GM13977 (cell line): ENCODE measurements at places on chromosomes 16 and 17.

- no peak for DNase-seq
Measured at GRCh38 chr16:3434373-3434772, 8.9 kb downstream of the ZNF597 start.

DNA sequence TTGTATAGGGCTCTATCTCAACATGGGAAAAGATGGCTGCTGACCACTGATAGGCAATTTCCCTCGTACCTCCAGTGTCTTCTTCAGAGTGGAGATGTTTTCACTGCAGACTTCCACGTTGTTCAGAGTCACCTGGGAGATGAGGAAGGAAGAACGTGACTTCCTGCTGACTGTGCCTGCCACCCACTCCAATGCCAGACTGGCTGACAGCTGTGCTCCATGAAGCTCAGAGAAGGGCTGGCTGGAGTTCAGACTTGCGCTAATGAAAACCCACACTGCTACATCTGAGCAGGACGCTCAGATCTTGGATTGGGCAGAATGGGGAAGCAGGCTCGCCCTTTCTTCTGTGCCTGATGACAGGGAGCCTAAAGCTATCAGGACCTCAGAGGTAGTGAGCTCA, 33.1 kb downstream of the COG4 start:
- DNase-seq = no peak

DNA sequence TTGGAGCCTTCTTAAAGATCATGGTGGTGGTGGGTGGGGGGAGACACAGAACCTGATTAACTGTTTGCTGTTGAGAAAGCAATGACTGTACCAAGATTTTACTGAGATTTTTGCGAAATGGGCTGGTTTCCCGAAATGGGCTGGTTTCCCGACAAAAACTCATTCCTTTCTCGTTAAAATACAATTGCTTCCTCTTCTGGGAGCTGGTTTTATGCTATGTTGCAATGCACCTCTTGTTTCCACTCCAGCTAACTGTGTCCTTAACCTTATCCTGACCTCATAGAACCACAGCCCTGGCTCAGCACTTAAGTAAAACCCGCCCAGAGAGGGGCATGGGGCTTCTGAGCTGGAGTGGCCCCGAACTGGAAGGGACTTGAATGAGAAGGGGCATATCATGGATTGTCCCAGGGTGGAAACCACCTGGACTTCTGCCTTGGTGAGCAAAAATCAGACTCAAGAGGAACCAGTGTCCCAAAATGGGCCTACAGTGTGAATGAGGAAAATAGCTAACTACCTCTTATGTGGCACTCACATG, 20.9 kb downstream of the FAM20A start:
- DNase-seq = no peak

DNA sequence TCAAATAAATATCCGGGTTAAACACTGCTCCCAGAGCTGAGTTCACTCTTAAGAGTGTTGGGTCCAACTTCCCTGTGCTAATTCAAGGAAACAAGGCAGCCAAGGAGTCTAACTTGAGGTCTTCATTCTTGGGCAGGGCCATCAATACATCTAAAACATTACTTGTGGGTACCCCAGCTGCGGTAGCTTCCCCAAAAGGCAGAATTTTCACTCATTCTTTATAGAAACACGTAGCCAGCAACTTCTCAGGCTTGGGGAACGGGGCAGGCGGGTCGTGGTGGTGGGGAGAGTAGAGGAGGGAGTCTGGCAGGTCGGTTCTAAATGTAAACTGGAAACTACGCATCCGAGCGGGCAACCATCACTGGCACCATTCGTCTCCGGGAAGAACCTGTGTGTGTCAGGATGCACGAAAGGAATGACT, 666 bp upstream of the METTL9 start:
- DNase-seq = no peak

DNA sequence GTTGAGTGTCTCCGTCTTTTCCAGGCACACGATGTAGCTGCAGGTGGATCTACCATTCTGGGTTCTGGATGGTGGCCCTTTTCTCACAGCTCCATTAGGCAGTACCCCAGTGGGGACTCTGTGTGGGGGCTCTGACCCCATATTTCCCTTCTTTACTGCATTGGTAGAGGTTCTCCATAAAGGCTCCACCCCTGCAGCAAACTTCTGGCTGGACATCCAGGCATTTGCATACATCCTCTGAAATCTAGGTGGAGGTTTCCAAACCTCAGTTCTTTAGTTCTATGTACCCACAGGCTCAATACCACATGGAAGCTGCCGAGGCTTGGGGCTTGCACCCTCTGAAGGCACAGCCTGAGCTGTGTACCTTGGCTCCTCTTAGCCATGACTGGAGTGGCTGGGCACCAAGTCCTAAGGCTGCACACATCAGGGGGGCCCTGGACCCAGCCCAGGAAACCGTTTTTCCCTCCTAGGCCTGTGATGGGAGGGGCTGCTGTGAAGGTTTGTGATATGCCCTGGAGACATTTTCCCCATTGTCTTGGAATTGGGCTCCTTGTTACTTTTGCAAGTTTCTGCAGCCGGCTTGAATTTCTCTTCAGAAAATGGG, 14.0 kb downstream of the ABCC1 start:
- DNase-seq = no peak

GRCh38 chr17:82121660-82122629, 23.9 kb upstream of the FASN start:
- DNase-seq = no peak

DNA sequence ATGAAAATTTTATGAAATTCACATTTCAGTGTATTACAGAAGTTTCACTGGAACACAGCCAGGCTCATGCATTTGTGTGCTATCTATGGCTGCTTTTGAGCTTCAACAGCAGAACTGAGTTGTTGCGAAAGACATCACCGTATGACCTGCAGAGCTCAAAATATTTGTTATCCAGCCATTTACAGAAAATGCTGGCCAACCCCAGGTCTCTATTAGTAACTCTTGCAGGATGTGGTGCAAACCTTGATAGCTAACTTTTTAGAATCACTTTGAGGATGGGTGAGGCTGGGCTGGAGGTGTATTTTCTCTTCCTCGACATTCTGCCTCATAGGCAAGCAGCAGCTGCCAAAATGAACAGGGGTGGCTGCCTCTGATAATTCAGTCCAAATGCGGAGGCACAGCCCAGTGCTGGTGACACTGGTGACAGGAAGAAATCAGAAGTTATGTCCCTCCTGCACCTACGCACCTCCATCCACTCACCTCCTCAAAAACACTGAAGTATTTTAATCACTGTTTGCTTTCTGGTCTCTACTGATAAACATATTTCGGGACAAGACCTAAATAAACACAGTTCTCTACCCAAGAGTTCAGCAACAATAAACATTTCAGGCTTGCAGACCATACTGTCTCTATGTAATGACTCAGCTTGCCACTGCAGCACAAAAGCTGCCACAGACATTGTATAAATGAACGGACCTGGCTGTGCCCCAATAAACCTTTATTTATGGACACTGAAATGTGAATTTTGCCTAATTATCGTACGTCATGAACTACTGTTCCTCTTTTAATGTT, 28.5 kb downstream of the ARHGAP17 start:
- DNase-seq = no peak

GRCh38 chr16:73068541-73069401, 20.8 kb upstream of the ZFHX3 start:
- no peak for DNase-seq
